ENCODE measurements at places on chromosomes 5 and 9. TPM values are rescaled to one million over a fixed set of nuclear protein-coding genes. Genes with fewer than 3 reads are reported as not detected.

DNA sequence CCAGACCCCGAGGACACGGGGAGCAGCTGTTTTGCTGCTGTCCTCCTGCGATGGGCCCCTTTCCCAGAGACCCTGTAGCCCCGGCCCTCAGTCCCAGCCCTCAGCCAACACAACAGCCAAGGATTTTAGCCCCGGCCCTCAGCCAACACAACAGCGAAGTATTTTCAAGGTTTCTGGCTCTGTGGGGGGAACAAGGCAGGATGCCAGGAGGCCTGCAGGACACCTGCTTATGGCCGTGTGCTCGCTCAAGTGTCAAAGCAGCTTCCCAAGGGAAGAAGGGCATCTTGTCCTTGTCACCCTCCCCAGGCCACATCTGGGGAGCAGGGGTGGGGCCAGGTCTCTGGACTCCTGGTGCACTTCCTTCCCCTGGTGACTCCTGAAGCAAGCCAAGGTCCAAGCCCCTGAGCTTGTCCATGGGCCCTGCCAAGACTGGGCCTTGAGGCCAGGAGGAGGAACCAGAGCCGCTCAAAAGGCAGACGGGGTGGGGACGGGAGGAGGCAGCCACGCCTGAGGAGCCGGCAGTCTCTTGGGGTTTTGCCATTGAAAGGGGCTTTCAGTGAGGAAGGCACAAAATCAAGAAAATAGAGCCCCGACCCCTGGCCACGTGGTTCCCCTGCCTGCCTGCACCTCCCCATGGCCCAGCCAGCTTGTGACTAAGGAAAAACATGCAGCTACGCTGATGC, 10.8 kb downstream of the KCNT1 start:
- DNase-seq: no peak

- no peak for DNase-seq
Measured at GRCh38 chr5:125890511-125890931, 532.7 kb upstream of the GRAMD2B start.

NPDC1 gene
- 67.4 TPM for total RNA-seq

GRCh38 chr5:80967500-80968181, 7.5 kb downstream of the RASGRF2 start:
- no peak for DNase-seq

- DNase-seq: peak; percentile 39
Measured at GRCh38 chr5:999032-999501, 9.5 kb upstream of the NKD2 start.

- DNase-seq: no peak
Measured at GRCh38 chr5:83498585-83498984, 27.0 kb downstream of the VCAN start.

HAUS6 gene
- 29.6 TPM for total RNA-seq

DNA sequence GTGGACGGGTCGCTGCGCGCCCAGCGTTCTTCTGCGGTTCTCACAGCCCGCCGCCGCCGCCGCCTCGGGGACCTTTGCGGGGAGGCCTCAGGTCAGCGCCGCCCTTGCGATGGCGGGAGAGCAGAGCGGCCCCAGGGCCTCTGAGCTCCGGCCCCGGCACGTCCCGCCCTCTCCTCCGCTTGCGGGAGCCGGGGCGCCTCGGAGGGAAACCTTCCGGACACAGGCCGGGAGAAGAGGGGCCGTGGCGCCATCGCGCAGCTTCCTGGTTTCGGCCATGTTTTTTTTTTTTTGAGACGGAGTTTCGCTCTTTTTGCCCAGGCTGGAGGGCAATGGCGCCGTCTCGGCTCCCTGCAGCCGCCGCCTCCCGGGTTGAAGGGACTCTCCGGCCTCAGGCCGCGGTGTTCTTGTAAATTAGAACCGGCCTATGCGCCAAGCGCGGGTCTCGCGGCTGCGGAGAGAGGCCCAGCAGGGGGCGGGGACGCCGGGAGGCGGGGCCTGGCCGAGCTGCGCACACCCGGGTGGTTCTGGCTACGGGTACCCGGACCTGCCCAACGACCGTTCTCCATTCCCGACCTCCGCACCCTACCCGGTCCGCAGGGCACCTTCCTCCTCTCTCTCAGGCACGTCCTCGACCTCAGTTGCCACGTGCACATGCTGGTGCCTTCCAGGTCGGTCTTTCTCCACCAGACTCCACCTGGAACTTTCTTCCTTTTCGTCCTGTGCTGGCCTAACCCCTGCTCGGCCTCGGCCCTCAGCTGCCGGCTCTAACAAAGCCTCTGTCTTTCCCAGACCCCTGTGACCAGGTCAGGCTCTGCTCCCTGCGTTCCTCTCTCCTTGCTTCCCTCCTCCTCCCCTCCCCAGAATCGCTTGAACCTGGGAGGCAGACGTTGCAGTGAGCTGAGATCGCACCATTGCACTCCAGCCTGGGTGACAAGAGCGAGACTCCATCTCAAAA, 28.8 kb upstream of the MGAT1 start:
- DNase-seq: peak; percentile 89

DNA sequence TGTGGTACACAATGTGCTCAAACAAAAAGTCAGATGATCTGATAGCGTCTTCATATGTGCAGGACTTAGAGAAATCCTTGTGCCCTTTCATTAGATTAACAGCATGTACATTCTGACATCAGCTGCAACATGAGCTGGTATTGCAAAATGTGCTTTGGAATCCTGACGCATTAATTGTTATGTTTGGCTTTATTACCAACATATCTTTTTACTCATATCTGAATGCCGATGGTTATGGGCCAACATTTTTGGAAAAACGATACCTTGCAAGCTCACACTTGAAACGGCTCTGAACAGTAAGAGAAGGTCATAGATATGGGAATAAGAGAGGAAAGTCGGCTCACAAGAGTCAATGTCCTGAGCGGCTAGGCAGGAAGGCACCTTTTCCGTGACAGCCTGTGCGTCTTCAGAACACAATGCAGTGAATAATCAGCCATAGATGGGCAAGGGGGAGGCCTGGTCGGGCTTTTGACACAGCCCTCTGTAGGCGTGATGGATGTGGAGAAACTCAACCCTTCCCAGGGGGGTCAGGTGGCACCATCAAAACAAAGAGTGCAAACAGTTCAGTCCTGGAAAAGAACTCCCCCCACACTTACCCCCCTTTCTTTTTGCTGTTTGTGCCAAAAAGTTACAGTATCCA, 36.4 kb upstream of the GAS1 start:
- no peak for DNase-seq

- DNase-seq: peak; percentile 65
Measured at GRCh38 chr5:180117000-180117725, 45.6 kb upstream of the RNF130 start.

DNA sequence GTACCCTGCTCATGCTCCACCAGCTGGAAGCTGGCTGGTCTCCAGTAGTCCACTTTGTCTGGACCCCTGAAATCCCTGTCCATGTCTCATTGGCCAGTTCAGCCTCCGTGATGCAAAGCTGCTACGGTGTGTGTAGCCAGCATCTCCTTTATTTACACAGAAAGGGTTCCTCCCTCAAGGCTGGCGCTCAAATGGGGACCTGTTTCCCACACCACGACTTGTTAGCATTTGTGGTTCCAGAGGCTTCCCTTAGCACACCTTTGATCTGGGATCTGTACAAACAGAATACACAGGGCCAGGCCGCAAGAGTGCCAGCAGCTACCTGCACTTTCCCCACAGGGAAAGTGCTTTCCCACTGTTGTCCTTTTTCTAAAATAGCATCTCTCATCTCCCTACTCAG, 5.7 kb upstream of the SMU1 start:
- DNase-seq: no peak

NSUN2 gene
- 71.8 TPM for total RNA-seq

ABO gene
- 0.59 TPM for total RNA-seq

DNA sequence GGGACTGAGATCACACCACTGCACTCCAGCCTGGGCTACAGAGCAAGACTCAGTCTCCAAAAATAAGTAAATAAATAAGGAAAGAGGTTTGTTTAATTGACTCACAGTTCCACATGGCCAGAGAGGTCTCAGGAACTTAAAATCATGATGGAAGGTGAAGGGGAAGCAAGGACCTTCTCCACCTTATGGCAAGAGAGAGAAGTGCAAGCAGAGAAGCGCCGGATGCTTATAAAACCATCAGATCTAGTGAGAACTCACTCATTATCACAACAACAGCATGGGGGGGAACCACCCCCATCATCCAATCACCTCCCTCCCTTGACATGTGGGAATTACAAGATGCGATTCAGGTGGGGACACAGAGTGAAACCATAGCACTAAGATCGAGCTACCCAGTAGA, 22.8 kb upstream of the RGMB start:
- peak; percentile 90 for DNase-seq

- DNase-seq: no peak
Measured at GRCh38 chr5:147743678-147744374, 38.7 kb downstream of the JAKMIP2 start.

DCAF10 gene
- 23.3 TPM for total RNA-seq

DNA sequence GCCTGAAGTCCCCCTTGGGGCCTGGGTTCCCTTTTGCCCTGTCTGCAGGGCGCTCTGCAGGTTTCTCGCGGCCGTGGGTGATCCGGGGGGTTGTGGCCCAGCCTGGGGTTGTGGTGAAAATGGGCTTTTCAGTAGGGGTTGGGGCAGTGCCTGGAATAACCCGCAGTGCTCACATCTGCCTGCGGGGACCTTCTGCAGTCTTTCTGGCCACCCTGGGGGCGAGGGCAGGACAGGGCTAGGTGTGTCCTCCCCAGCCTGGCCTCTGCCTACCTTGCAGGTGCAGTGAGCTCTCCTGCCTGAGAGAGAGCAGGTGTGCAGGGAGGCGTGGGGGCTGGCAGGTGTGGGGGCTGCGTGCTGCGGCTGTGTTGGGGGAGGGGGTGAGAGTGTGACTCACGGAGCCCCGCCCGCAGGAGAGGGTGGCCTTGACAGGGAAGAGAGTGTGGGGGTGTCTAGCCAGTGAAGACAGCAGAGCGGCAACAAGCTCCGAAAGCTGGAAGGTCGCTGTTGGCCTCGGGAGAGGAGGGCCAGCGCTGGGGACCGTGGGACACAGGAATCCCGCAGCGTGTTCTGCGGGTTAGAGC, 131.4 kb downstream of the MRPL36 start:
- peak; percentile 81 for DNase-seq

DNA sequence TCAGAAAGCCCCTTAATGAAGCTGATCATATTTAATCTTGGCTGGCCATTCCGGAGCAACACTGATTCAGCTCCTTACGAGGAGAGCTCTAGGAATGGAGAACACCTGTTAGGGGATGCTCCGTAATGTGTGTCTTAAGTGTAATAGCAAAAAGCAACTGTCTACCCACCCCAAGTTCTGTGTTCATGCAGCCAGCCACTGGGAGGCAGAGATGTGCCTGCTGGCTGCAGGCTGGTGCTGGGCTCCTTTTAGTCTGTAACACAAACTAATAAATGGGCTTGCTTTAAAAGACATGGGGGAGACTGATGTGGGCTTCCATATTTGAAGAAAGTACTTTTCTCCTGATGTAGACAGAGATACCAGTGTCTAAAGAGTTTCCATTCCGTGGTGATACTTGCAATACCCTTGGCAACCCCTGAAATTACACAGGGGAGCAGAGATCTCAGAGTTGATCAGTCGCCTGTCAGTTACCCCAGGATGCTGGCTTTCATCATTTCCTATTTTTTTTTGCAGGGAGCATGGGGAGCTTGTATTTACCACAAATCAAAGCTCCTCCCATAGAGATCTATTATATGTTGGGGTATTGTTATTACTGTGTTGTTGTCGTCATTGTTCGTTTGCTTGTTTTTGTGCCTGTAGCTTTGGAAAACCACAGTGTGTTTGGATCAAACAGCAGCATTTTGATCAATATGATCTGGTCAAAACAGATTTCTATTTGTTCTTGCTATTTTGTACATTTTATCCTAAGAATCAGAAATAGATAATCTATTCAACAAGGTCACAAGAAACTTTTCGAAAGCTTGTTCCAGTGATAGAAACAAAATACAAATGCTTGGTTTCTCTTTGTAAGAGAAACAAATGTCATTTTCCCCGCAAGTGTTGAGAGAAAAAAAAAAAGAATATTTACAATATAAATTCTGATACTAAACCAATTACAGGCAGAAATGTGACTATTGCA, 65.8 kb downstream of the MTX3 start:
- DNase-seq: peak; percentile 69

All from endodermal cell (in vitro differentiated cells).